ENCODE measurements at places on chromosomes 6 and 20.

DNA sequence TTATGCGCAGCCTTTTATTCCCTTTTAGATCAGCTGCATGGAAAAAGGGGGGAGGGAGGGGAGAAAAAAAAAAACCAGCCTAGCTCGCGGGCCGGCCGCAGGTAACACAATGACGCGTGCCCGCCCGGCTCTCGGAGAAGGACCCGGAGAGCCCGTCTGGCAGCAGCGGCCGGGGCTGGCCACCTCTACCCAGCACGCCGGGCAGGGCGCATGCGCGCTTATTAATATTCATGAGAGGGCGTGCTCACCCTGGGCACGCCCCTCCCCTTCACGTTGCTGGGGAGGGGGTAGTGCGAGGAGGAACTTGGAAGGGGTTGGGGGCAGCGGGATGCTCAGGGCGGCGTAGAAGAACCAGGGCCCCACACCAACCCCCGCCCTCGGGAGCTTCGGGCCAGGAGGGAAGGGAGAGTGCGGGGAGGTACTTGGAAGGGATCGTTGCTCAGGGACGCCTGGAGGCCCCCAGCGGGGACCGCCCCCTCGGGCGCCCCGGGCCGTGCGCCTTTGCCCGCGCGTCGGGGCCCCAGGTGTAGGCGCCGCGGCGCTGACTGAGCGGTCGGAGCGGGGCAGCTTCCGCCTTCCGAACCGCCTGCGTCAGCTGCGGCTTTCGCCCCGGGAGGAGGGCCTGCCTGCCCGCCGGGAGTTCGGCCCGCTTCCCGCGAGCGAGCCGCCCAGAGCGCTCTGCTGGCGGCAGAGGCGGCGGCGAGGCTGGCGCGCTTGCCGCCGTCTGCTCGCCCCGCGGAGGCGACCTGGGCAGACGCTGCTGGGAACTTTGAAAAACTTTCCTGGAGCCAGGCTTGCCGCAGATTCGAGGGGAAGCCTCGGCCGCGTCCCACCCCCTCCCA lies at the start of gene JAG1:
Gene JAG1 (minus strand): TSS at position 158 of the 842 bp plus-strand sequence. CDS start 469 bp downstream, outside the sequence.
- peak; percentile 91 for DNase-seq

DNA sequence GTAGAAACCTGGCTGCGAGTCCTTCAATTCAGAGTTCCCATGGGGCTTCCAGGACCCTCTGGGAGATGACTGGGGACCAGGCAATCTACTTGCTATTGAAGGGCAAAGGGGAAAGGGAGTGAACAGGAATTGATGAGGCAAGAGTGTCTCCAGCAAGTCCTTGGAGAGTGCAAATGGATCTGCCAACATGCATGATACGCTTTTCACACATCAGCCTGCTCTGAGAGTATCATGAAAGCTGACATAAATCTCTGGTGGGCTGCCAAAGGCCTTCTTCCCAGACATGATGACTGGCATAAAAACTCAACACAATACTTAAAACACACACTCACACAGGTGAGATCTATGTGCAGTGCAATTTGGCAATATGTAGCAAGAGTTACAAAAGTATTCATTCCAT lies 759.1 kb downstream of the PTPRT start:
- DNase-seq: no peak

DNA sequence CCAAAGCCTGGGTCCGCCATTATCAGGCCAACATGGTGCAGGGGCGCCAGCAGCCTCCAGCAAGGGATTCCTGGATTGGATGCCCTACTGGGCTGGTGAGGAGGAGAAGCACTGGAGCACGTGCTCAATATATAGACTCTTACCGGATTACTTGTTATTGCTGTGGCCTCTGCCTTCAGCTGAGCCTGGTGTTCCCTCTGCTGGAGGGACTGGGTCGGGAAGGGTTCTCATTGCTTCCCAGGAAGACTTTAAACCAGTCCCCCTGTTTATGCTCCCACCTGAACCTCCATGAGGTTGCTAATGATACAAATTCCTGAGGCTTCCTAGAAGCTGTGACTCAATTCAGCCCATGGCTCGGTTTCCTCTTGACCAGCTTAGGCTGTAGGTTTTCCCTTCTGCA lies 186.7 kb upstream of the ARID1B start:
- no peak for DNase-seq

DNA sequence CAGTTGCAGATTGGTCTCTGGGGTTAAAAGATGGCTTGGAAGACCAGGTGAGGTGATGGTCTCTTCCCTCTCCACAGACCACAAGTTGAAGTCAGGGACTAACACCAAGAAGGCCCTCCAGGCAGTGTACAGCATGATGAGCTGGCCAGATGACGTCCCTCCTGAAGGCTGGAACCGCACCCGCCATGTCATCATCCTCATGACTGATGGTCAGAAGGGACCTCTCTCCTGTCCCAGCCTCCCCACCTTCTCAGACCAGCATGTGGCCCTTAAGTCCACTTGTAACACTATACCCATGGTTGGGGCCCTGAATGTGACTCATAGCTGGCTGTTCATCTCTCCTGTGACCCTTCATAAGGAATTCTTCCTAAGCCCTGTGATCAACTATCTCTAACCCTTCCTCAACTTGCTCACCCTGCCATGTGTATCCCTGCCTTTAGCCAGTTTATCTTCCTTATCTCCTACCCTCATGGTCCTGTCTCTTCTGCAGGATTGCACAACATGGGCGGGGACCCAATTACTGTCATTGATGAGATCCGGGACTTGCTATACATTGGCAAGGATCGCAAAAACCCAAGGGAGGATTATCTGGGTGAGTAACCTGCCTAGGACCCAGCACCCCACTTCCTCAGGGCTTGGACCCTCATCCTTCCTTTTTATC lies 3.0 kb downstream of the CFB start:
- DNase-seq: no peak

DNA sequence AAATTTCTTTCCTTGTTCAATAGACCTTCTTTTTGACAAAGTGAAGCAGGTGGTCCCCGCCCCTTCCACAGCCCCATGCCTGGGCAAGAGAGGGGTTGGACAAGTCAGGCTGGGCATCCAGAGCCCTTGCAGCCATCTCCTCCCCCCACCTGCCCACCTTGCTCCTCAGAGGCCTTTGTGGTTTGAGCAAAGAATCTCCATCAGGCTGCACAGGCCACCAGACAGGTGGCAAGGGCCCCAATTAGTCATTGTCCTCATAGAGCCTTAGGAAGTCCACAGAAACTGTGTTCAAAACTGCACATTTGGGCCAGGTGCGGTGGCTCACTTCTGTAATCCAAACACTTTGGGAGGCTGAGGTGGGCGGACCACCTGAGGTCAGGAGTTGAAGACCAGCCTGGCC lies 1.5 kb upstream of the MAPK13 start:
- no peak for DNase-seq

DNA sequence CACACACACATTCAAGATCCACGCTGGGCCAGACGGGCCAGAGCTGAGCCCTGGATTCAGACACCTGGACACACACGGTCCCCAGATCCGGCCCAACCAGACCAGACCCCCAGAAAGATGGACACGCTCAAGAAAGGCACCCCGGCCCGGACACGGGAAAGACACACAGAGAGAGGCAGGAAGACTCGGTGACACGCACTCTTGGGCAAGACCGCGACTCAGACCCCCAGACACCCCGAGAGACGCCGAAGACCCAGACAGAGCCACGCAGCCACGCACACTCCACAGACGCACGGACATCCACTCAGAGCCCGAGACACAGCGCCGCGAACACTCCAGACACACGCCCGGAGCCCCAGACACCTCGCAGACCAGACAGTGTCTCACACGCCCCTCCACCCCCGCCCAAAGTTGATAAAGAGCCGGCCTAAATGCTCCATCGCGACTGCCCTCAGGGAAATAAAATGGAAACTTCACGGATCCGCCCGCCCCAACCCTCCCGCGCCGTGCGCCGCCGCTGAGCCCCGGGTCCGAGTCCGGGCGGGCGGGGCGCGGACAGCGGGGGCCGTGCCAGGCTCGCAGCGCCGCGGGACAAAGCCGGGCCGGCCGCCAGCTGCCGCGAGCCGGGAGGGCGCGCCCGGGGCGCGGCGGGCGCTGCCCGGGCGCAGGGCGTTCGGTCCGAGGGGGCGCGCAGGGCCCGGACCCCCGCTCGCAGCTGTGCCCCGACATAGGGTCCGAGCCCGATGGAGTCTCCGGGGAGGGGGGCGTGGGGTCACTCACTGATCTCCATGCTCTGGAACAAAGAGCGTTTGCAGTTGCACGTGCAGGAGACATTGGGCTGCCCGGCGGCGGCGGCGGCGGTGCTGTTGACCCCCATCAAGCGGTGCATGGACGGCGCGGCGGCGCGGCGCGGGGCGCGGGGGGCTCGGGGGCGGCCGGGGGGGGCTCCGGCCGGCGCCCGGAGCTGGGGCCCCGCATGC lies 831 bp downstream of the PMEPA1 start:
- DNase-seq: peak; percentile 24

GRCh38 chr20:6914986-6915385 lies 147.5 kb downstream of the BMP2 start:
- DNase-seq: no peak

GRCh38 chr6:111086685-111087084 lies 618 bp upstream of the SLC16A10 start:
- DNase-seq: no peak

- no peak for DNase-seq
Observed at GRCh38 chr6:71651636-71652035, 234.7 kb upstream of the RIMS1 start.

DNA sequence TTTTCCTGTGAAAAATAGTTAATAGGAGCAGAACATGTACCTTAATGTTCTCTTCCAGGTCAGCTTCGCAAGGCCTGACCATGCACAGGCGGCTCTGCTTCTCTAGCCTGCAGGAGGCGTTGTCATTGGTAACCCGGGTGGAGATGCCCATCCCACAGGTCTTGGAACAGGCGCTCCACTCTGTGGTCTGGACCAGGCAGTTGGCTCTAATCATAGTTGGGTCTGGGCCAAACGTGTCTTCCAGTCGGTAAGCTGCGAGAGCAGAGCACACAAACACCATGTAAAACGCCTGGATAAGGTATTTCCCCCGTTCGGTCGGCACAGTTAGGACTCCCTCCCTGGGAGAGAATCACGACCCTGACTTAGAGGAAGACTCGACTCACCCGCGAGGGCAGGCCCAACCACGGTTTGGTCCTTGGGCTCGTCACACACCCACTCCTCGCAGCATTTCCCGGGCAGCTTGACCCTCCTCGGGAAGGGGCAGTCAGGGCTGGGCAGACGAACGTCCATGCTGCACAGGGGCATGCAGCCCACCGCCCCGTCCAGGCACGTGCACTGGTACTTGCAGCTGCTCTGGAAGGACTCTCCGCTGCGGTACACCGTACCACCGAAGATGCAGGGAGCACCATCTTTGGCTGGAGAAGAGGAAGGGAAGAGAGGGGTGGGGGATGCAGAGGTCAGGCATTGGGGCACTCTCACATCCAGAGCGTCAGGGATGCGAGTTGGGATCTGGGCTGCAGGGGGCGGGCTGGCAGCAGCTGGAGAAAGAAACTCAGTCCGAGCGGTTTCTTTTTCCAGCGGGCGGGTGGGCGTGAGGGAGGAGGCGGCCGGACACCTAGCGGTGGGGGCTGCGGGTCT lies 1.0 kb downstream of the CCN2 start:
- peak; percentile 37 for DNase-seq

- no peak for DNase-seq
Observed at GRCh38 chr20:2637246-2637645, 15.2 kb upstream of the NOP56 start.

- no peak for DNase-seq
Observed at GRCh38 chr20:22866812-22867341, 168.2 kb upstream of the SSTR4 start.

DNA sequence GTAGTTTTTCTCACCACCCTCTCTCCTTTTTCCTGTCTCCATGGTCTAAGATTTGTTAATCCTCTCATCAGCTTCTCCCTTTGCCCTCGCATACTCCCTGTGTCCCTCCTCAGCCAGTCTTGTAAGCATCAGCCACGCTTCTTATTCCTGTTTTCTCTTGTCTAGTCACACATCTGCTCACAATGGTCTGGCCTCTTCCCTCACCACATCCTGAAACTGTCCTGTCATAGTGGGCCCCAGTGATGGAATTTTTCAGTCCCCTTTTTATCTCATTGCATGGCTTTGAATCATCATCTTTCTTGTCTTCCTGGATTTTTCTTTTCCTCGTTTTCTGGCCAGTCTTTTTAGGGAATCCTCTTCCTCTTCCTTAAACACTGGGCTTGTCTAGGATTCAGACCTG lies 57.2 kb downstream of the GFRA4 start:
- no peak for DNase-seq

GRCh38 chr6:167836721-167837120 lies 10.0 kb downstream of the AFDN start:
- no peak for DNase-seq

DNA sequence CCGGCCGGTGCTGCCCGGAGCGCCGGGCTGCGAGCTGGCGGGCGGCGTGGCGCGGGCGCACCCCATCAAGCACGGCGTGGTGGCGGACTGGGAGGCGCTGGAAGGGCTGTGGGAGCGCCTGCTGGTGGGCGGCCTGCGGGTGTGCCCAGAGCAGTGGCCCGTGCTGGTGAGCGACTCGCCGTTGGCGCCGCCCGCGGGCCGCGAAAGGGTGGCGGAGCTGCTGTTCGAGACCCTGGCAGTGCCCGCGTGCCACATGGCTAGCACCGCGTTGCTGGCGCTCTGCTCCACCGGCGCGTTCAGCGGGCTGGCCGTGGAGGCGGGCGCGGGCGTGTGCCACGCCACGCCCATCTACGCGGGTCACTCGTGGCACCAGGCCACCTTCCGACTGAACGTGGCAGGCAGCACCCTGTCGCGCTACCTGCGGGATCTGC lies 517 bp downstream of the ACTL10 start:
- no peak for DNase-seq

DNA sequence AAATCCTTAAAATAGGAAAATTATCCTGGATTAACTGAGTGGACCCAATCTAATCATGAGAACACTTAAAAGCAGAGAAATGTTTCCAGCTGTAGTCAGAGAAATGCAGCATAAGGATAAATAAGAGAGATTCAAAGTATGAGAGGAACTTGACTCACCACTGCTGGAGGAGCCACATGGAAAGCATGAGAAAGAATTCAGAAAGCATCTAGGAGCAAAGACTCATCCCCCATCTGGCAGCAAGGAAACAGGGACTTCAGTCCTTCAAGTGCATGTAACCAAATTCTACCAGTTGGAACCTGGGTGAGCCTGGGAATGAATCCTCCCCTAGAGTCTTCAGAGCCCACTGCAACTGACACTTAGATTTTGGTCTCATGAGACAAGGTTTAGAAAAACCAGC lies 33.7 kb downstream of the RNF146 start:
- no peak for DNase-seq

DNA sequence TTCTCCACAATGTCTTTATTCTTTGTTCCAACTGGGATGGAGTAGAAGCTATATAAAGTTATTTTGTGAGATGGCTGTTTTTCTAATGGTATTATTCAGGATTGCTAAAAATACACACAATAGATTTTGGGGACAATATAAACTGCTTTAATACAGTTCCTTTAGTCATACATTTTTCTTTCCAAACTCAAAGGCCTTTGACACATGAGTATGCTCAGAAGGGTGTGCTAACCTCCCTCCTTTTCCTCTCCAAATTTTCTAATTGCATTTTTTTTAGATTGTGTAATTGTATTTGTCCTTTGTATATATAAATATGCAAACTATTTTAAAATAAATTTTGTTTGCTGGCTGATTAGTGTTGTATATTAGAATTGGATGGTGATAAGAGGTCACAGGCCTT lies 119.6 kb upstream of the FOXO3 start:
- no peak for DNase-seq

GRCh38 chr20:63778034-63778752 lies 38.6 kb downstream of the SLC2A4RG start:
- DNase-seq: no peak

Data from NCI-H2081 (cell line).